ENCODE measurements at places on chromosomes 3 and 15.

DNA sequence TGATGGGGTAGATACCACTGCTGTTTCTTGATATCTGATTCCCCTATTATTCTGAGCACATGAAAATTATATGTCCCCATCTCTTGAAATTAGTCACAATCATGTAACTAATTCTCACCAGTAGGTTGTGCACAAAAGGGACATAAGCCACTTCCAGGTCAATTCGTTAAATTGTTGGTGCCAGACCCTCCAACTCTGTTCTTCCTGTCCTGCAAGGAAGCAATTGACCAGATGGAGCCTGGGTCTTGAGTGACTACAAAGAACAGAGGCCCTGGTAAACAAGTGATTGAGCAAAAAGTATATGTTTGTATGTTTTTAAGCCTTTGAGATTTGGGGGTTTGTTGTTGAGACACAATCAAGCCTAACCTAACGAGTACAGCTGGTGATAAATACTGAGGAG lies 36.9 kb downstream of the ABI3BP start:
- DNase-seq: no peak

DNA sequence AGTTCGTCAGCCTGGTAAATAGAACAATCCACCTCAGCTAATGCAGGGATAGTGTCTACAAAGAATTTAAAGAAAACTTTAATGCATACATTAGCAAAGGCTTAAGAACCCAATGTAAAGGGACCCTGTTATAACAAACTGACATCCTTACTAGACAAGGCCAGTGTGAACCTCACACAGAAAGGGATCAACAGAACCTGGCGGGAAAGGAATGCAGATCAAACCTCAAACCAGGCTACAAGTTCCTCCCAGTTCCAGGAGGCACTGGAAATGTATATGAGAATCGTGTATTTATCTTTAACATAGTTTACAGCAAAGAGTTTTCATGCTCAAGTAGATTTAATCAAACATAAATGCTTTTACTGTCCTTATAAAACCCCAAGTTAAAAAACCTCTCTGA lies 37.6 kb upstream of the ATP11B start:
- no peak for DNase-seq

DNA sequence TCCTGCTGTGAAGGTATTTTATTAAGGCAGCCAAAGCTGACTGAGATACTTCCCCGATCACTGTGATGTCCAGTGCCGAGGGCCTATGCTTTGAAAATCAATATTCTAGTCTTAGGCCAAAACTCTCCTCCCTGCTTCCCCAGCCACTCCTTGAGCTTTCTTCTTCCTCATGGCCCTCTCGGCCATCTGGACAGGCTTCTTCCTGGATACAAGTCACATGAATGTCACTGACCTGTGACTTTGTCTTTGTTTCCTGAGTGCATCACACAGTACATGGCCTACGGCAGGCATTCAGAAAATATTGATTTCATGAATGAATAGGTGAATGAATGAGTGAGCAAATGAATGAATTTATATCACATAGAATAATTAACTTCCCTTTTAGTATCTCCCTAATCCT lies 24.6 kb upstream of the HES1 start:
- DNase-seq: no peak

- DNase-seq: no peak
Observed at GRCh38 chr3:34264337-34265041, 466.1 kb downstream of the PDCD6IP start.

DNA sequence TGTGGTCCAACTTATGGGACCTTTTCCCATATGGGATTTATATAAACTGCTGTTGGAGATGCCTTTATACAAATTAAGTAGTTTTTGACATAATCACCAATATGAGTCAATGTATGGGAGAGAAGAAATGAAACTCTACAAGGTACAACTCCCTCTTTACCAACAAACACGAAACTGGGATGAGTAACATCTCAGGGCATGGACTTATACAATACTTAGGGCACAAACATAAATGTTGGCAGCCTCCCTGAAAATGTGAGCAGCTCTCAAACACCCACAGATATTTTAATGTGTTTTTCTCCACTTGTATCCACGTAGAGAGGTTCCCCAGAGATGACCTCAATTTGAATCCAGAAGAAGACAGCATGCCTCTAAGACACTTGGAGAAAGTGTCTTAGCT lies 161.6 kb downstream of the MAGI1 start:
- DNase-seq: no peak

DNA sequence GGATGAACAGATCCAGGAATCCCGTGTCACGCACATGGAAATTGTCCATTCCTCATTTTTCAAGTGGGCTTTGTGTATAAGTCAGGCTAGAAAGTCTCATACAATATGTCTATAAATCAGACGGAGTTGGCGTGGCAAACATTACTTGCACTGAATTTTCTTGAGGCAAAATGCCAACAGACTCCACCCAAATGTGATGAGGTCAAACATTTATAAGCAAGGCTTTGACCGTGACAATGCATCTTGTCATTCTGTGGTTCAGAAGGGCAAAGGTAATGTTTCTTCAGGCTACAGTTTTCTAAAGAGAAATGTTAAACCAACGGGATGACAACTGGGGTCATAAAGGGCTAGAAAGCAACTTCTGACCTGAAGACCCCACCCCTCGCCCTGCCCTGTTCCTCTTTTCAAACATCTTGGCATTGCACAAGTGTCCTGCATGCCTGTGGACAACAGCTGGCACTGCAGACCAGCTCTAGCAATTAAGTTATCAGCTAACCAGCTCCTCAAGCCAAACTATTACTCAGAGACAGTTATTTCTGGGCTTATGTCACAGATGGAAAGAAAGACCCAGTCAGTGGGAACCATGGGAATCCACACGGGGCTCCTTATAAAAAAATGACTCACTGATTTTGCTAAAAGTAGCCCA lies 36.5 kb upstream of the SPTBN5 start:
- no peak for DNase-seq

DNA sequence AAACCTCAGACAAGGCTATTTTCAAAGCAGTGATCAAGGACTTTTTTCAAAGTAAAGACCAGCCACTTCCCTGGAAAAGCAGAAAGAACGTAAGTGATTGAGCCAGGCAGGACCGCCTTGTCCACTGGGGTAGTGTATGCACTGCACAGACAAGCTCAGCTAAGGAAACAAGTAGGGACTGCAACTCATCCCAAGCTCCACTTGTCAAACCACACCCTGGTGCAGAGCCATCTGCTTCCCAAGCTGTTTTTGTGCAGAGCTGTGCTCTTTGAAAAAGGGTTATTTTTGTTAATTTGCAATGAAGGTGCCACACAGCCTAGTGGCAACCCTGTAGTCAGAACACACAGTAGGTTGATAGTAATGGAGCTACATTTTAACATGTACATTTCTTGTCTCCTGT lies 193.3 kb downstream of the ADAMTS9 start:
- no peak for DNase-seq

- DNase-seq: no peak
Observed at GRCh38 chr3:106124818-106125217, 256.0 kb upstream of the CBLB start.

Measured in activated CD8-positive, alpha-beta memory T cell treated with anti-CD3 and anti-CD28 coated beads for 1 hour (primary cell).